NCI-H748 treated with DMSO at 0.1 percent for 48 hours (cell line): ENCODE measurements at places on chromosomes 3 and 15.

GRCh38 chr3:87895983-87896382 lies 162.8 kb downstream of the CGGBP1 start:
- DNase-seq: no peak

- DNase-seq: no peak
Measured at GRCh38 chr3:185866555-185866954, 41.7 kb upstream of the IGF2BP2 start.

- DNase-seq: no peak
Measured at GRCh38 chr3:16302082-16302631, 37.1 kb downstream of the OXNAD1 start.

GRCh38 chr3:37097776-37098175 lies 76.6 kb downstream of the LRRFIP2 start:
- no peak for DNase-seq

- no peak for DNase-seq
Measured at GRCh38 chr15:98900356-98900755, 107.2 kb downstream of the PGPEP1L start.

DNA sequence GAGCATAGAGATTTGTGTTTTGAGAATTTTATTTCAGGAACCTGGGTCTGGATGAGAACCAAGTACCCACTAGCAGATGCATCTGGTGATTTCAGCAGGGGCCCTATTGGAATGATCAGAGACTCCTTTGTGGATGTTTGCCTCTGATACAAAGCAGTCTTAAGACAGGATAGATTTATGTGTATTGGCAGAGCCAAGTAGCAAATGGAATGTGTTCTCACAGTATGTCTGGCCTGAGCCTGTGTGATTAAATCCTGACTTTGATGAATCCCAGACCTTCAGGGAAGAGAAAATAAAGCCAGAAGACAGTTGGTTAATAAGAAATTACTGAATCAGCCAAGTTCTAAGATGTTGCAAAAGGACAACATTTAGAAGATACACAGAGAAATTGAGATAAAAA lies 755.5 kb upstream of the SEMA6D start:
- DNase-seq: no peak

GRCh38 chr3:23968463-23969184 lies 23.5 kb downstream of the NR1D2 start:
- no peak for DNase-seq

- no peak for DNase-seq
Measured at GRCh38 chr15:78284758-78285157, 14.7 kb downstream of the SKIC8 start.

DNA sequence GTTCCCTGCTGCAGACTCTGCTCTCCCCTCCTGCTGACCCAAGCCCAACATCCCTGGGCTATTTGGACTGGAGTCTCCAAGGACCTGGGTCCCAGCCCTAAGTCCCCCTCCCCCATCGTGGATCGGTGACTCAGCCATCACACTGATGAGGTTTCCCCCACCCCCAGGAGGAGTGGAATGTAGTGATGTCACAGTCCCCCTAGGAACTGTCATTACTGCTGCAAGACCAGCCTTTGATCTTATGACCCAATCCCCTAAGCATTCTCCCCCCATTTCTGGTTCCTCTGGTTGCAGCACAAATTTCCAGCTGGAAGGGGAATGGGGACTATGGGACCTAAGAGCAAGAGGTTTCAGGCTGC lies 63.4 kb upstream of the CSPG4 start:
- DNase-seq: no peak

DNA sequence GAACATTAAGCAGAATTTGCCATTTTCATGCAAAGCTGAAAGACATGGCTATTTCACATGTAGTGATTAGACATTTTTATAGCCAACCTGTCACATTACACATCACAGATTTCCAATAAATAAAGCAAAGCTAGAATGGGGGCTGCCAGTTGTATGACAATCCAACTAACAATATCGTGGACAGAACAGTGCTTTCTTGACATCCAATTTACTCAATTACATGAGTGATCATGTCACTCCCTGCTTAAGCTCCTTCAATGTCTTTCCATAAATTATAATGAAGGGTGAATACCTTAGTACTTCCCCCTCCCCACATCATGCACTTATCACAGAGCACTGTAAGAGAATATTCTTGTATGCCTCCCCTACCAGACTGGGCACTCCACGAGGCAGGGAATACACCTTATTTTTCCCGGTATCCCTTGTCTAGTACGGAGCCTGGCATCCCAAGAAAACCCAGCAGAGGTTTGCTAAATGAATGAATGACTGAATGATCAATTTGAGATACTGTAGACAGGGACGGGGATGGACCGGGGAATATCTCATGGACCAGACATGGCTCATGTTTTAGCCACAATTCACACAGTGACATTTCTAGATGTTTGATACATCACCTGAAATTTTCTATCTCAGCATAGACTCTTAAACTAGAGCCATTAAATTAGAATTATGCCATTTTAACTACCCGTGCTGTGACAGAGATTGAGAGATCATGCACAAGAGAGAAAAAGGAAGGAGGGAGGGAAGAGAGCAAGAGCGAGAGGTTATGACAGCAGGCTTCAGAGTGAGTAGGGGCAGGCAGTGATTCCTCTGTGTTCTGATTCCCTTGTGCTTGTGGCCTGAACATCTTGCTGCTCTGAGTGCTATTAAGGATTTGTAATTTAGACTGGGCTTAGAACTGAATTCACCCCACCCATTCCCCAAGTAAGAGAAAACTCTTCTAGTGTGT lies 77.7 kb downstream of the EPHB1 start:
- no peak for DNase-seq

GRCh38 chr3:13132731-13133410 lies 59.6 kb upstream of the IQSEC1 start:
- no peak for DNase-seq
